Stimulated activated CD4-positive, alpha-beta T cell treated with anti-CD3 and anti-CD28 coated beads, Interleukin-15, amount 100 ng/mL, for 1 hour (primary cell): ENCODE measurements at places on chromosomes 7 and 10.

GRCh38 chr7:148191391-148192065 lies 399.0 kb upstream of the C7orf33 start:
- no peak for DNase-seq

- DNase-seq: no peak
Measured at GRCh38 chr7:70788276-70788675, 343.7 kb upstream of the GALNT17 start.

DNA sequence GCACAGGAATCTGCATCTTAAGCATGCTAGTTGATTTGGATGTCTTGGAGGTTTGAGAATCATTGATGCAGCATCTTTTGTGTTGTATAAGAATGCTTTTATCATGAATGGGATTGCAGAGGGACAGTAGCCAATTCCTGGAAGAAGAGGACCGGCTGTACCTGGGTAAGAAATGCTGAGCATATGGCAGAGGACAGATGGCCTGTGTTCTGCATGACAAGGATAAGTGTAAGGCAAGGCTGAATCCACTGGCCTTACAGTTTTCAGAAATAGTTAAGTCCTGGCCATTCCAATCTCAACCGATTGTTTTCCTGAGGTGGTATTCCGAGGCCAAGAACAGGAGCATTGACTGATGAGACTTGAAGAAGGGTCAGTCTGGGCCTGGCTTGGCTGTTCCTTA lies 24.4 kb upstream of the KBTBD2 start:
- DNase-seq: no peak

- DNase-seq: no peak
Measured at GRCh38 chr7:2081526-2082135, 151.1 kb downstream of the MAD1L1 start.

- DNase-seq: no peak
Measured at GRCh38 chr7:116560021-116560970, 35.5 kb downstream of the CAV1 start.

DNA sequence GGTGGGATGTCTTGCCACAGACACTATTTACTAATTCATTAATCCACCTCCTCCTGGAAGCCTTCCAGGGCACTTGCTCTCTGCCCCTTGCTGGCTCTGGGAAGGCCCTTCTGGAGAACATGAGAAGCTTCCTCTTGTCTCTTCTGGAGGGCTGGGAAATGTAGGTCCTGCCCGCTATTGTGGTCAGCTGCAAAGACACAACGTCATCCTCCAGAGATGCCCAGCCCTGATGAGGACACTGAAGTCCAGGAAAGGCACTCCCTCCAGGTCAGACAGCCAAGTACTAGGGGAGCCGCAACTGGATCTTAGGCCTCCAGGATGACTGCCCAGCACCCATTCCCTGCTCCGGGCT lies 9.6 kb upstream of the TACR2 start:
- no peak for DNase-seq

GRCh38 chr10:75845176-75845947 lies 413.9 kb downstream of the LRMDA start:
- no peak for DNase-seq

DNA sequence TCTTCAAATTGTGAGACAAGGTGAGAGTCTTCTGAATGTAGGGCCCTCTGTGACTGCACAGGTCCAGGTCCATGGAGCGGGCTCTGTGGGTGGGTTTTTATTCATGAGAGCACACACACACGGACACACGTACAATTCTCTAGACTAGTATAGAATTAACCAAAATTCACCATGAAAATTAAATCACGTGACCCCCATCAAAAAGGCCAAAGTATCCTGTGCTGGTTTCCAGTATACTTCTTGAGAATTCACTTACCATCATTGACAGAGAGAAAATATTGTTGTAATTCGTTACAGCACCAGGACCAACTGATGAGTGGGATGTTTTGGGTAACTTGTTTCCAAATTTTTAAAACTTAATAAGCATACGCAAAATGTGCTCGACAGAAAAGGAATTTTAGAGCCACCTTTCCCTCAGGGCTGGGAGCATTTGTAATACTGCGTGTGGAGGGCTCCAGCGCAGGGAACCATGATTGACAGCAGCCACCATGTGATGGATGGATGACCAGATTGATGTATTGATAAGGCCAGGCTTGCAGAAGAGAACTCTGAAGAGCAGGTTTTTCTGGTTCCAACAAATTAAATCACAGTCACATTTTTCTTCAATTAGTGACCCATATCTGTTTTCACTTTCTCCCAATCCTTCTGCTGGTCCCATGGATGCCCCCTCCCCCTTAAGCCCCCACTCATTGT lies 14.9 kb upstream of the DNTT start:
- no peak for DNase-seq

GRCh38 chr10:57579926-57580325 lies 687.8 kb downstream of the IPMK start:
- DNase-seq: no peak

DNA sequence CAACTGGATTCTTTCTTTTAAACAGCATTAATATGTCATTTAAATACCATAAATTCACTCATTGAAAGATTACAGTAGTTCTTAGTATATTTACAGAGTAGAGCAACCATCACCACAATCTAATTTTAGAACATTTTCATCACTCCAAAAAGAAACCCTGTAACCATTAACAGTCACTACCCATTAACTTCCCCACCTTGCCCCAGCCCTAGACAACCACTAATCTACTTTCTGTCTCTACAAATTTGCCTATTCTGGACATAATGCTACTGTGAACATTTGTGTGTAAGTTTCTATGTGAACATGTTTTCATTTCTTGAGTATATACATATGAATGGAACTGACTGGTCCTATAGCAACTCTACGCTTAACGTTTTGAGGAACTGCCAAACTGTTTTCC lies 42.4 kb downstream of the P4HA1 start:
- DNase-seq: no peak

DNA sequence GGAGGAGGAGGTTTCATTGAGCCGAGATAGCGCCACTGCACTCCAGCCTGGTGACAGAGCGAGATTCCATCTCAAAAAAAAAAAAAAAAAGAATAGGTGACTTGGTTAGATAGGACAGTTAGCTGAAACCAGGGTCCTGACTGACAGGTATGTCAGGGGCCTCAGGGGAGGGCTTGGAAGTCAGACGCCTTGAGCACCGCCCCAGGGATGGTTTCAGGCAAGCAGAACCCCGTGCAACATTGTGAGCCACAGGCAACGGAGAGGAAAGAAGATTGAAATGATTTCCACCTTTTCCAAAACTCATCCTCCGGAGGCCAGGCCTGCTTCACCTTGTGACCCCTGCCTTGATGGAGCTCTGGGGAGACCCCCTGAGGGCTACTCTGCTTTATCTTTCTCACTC lies 8.6 kb downstream of the UCMA start:
- no peak for DNase-seq

- no peak for DNase-seq
Measured at GRCh38 chr10:132619927-132620326, 82.3 kb downstream of the INPP5A start.

GRCh38 chr10:132551093-132551807 lies 13.7 kb downstream of the INPP5A start:
- no peak for DNase-seq

DNA sequence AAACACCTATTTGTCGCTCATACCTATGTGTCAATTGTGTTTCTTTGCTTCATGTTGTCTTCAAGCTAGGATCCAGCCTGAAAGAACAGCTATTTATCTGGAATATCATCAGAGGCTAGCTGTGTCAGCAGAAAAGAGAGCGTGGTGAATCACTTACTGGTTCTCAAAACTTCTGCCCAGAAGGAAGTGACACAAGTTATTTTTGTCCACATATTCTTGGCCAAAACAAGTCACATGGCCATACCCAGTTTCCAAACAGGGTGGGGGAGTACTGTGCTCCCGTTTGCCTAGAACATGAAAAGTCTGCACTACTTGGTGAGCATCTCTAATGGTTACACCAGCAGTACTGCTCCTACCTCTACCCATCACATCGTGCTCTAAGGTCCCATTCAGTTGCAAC lies 160.9 kb upstream of the CSTF2T start:
- no peak for DNase-seq

DNA sequence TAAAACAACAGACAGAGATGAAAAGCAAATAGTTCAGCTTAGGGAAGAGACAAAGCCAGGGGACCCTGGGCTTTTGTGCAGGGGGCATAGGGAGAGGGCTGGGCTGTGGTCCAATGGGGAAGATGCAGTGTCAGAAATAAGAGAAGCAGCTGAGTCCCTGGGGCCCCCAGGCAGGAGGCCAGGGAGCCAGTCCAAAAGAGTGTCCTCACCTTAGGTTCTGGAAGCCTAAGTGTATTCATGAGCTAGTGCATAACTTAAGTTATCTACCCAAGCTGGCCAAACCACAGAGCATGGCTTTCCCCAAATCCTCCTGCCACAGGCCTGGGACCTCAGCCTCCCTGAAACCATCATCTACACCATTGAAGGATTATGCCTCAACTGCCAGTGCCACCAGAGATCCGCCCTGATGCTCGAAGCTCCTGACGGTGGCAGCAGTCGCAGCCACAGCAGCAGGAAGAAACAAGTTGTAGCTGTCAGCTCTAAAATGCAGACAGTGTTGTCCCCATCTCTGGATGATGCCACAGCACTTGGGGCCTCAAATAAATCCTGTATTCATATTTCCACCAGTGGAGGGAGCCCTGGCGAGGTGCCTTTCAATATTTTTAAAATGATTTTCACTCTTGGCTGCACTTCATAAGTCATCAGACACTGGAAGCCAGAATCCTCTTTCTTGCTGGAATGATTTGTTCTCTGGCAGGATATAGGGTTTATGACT lies 574.6 kb downstream of the GRID1 start:
- DNase-seq: no peak

DNA sequence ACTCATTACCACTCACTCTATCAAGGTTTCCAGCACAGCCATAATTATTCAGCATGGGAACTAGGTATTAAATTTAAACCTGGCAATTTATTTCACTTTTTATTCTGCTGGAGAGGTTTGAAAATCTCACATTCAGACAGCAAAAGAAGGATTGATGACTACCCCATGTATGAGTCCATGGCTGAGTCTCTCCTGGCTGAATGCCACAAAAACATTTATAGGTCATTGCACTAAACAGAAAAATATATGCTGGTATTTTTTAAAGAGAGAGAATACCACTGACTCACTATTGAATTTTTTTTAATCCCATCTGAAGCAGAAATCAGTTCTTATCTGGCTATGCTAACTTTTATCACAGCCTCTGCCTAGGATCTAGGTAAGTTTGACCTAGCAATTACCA lies 336.3 kb downstream of the PPP1R3A start:
- no peak for DNase-seq

- DNase-seq: no peak
Measured at GRCh38 chr10:18021725-18022480, 70.2 kb downstream of the SLC39A12 start.

GRCh38 chr10:124308811-124309210 lies 109.9 kb downstream of the OAT start:
- DNase-seq: no peak

GRCh38 chr7:78412216-78412858 lies 613.8 kb downstream of the PHTF2 start:
- no peak for DNase-seq

DNA sequence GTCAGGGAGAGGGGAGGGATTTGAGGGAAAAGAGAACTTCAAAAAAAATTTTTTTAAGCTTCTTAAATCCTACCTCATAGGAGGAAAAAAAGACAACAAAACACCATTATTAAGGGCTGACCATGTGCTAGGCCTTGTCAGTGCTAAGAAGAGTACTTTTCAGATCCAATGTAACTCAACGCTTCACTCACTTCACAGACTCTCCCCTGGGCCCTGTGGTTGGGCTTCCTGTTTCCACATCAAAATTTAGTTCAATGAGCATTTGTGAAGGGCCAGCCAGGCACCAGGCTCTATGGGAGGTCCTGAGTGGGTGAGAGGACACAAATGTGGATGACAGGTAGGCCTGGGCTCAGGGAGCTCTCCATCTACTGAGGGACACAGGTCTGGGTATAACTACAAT lies 249.8 kb downstream of the PTEN start:
- DNase-seq: no peak

GRCh38 chr10:70699063-70699658 lies 26.9 kb downstream of the ADAMTS14 start:
- DNase-seq: no peak

DNA sequence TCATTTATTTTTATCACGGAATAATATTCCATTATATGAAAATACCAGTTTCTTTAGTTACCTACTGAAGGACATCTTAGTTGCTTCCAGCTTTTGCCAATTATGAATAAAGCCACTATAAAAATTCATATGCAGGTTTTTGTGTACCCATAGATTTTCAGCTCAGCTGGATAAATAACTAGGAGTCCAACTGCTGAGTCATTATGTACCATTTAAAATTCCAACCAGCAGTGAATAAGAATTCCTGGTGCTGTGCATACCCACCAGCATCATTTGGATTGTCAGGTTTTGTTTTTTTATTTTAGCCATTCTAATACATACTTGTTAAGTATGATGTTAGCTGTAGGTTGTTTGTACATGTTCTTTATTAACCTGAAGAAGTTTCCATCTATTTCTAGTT lies 14.5 kb downstream of the FAM24B start:
- no peak for DNase-seq

DNA sequence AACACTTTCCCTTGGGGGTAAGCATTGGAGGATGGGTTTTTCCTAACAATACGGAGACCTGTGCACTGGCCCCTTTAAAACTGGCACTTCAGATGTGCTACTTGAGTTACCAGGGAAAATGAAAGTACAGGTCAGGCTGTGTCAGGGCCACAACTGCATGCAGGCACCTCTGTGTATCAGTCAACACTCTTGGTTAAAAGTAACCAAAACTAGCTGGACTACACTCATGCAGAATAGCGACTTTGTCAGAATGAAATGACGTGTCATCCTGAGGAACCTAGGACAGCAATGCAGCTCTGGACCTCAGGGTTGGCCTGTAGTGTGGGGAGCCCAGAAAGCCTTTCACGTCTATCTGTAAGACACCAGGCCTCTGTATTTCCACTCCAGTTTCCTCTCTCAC lies 33.8 kb upstream of the SMKR1 start:
- DNase-seq: no peak

DNA sequence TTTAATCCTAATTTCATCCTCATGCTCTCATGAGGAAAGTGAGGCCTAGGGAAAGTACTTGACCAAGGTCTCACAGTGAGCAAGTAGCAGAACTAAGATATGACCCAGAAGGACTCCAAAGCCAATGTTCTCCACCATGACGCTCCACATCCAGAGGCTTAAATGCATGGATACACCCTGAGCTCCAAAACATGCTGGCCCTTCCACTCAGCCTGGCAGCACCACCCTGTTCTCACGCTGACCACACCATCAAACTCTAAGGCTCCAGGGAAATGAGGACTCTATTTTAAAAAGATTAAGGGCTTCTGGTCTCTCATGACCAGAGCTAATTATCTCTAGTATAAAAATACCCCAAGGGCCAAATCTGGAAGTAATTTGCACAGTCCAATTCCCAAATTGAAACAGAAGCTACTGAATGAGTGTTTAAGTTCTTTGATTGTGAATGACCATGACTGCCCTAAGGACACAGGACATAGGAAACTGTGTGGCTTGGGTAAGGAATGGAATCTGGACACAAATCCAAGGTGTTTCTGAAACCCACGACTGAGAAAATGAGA lies 71.1 kb upstream of the ABLIM1 start:
- DNase-seq: no peak
